ENCODE measurements at places on chromosomes 12 and 14.
A peak's percentile ranks its signal among the peaks of the same experiment; 100 is the strongest.

GRCh38 chr14:59337141-59337611, 128.0 kb downstream of the GPR135 start:
- DNase-seq: no peak

DNA sequence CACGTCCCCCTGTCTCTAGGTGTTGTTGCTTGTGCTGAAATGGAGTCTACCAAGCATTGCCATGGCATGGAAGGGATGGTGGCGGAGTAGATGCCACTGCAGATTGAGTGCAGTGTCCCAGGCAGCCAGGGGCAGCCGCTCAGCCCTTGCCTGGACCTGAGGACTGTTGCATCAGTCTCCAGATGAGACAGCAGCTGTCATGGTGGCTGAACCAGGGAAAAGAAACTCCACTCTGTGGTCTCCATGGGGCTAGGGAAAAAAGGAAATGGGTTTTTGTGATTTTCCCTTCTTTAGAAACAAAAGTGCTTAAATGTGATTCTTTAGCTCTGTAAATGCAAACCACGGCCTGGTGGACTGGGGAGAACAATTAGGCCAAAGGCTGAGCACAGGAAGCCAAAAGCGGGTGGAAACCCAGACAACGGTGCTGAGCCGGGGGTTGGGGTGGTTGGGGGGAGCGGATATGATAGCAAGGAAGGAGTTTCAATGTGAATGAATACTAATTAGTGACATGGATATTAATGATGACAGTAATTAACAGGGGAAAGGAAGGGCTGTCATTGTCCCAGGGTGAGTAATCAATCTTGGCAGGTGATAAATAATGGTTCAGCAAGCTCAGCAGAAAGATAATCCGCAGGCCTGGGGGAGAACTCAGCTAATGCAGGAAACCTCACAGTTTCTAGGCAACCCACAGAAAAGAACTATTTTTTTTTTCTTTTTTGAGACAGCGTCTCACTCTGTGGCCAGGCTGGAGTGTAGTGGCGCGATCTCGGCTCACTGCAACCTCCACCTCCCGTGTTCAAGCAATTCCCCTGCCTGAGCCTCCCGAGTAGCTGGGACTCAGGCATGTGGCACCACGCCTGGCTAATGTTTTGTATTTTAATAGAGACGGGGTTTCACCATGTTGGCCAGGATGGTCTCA, 442.6 kb downstream of the DPF3 start:
- no peak for DNase-seq

GRCh38 chr14:85402569-85403162, 127.3 kb upstream of the FLRT2 start:
- DNase-seq: no peak

DNA sequence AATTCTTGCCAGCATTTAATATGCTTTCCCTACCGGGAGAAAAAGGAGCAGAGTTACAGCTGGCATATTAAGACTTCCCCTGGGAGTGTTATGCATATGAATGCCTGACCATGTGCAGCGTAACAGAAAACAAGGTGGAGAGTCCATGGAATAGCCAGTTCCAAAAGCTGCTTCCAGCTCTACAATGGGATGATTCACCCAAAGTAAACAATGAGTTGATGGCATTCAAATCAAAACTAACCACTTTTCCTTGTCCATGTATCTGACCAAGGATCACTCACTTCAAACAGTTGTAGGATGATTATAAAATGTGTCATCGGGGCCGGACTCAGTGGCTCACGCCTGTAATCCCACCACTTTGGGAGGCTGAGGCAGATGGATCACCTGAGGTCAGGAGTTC, 48.1 kb upstream of the BICDL1 start:
- peak; percentile 87 for DNase-seq

DNA sequence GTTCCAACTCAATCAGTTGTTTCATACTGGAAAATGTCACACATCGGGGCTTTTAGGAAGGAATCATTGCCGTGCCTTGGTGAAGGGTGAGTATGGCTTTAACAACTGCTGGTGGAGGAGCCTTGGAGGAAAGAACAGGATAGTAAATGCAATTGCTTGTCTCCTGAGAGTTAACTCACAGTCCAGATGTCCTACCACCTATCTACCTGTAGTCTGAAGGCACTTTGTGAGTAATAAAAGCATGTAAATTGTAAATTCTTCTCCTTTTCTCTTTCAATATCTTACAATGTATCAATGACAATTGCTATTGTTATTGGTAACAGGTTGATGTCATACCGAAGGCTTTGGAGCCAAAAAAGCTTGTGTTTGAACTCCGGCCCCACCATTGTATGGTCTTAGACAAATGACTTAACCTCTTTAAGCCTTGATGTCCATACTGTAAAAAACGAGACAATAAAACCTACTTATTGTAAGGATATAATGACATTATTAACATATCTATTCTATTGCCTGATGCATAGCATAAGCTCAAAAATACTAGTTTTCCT, 397.4 kb downstream of the ADAMTS20 start:
- DNase-seq: no peak

DNA sequence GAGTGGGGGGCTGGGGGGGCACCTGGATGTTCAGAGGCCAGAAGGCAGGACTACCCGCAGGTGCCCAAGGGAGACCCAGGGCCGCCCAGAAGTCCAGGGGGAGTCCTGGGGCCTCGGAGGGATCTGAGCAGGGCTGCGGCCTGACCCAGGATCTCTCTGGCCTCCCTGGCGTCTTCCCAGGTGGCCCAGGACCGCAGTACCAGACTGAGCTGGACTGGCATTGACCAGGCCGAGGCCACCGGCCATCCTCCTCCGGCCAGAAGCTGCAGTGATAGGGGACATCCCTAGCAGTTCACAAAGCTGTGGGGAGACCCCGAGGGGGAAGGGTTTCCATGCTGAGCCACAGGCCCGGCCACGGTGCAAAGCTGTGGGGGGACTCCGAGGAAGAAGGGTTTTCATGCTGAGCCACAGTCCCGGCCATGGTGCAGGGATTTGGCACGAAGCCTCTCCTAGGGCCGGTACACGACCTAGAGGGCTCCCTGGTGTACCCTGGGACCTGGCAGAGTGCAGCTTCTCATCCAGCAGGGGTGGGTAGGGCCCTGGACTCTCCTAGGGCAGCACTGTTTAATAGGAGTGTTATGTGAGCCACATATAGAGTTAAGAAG, 24.4 kb downstream of the FBRSL1 start:
- no peak for DNase-seq

DNA sequence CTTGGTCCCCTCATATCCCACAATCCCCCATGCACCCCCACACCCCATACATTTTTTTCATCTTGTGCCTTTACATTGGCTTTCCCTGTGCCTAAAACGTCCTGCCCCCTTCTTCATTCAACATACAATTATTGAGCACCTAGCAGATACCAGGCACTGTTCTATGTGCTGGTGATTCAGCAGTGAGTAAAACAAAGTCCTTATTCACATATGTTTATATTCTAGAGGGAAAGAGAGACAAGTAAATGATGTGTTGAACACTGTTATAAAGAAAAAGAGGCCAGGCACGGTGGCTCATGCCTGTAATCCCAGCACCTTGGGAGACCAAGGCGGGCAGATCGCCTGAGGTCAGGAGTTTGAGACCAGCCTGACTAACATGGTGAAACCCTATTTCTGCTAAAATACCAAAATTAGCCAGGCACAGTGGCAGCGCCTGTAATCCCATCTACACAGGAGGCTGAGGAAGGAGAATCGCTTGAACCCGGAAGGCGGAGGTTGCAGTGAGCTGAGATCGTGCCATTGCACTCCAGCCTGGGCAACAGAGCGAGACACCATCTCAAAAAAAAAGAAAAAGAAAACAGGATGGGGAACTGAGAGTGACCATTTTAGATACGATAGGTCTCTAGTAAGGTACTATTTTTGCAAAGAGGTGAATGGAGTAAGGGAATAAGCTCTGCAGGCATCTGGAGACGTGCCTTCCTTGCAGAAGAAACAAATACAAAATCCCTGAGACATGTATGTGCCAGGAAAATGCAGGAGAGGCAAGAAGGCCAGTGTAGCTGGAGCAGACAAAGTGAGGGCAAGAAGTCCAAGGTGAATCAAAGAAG, 12.2 kb downstream of the SLC7A7 start:
- no peak for DNase-seq

DNA sequence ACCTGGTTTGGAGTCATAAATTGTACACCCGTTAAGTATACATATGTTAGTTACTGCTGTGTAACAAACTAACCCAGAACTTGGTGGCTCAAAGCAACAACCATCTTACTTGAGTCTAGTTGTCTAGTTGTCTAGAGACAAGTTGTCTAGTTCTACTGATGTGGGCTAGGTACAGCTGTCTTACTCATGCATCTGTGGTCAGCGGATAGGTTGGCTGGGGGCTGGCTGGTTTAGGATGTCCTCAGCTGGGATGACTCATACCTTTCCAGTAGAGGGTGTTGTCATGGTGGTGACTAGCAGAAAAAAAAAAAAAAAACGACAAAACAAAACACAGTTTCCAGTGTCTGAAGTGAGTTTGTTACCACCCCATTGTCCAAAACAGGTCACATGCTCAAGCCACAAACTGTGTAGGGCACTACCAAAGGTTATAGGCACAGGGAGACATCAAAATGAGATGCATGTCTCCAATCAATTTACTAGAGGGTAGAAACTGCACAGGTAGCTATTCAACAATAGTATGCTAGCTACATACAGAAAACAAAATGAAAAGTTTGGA, 680.3 kb downstream of the MED13L start:
- peak; percentile 33 for DNase-seq

GRCh38 chr12:31020385-31021166, 53.1 kb upstream of the DDX11 start:
- no peak for DNase-seq

GRCh38 chr12:23472329-23472971, 477.0 kb downstream of the SOX5 start:
- no peak for DNase-seq

DNA sequence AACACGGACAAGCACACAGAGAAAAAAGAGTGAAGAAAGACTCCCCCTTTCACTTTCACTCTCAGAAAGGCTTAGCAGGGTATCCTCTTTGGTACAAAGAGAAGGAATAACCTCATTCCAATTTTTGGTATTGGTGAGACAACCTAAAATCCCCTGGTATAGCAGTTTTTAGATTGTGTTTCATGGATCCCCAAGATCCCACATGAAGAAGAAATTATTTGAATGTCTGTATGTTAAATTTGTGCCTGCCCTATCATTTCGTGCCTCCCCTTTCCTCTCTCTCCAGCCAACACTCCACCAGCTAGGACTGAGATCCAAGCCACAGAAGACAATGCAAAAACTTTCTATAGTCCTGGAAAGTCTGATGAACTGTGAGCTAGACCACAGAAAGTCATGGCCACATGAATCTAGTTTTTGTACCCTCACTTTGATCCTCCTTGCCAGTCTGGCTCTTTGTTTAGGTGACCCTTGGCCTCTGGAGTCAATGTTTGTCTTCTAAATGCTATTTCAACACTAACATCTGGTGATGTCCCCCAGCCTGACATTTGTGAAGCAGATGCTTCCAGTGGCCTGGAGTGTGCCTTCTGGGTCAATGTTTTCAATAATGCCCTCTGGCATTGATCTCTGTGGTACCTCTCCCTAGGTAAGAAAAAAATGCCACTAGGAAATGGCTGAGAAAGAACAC, 181.9 kb upstream of the BMP4 start:
- no peak for DNase-seq

DNA sequence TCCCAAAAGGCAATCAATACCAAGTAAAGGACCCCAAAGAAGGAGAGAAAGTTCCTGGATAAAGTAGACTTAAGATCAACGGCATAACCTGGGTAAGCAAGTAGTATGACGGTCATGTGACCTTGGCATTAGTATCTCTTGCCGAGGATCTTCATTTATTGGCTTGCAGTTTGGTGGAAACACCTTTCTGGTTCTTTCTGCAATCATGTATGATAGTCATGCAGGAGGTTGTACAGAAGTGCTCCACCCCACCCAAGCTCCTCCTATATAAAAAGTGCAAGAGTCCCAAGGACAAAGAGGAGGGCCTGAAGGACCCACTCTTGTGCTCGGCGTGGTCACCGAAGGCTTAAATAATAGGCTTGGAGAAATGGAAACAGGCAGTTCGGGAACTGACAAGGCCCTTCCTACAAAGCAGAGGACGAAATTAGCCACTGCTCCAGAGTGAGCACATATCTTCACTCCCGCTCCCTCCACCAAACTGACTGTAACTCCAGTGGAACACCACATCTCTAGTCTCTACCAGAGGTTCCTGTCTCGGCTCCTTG, 750 bp downstream of the CS start:
- no peak for DNase-seq

GRCh38 chr14:58215191-58215914, 15.4 kb downstream of the ACTR10 start:
- no peak for DNase-seq

DNA sequence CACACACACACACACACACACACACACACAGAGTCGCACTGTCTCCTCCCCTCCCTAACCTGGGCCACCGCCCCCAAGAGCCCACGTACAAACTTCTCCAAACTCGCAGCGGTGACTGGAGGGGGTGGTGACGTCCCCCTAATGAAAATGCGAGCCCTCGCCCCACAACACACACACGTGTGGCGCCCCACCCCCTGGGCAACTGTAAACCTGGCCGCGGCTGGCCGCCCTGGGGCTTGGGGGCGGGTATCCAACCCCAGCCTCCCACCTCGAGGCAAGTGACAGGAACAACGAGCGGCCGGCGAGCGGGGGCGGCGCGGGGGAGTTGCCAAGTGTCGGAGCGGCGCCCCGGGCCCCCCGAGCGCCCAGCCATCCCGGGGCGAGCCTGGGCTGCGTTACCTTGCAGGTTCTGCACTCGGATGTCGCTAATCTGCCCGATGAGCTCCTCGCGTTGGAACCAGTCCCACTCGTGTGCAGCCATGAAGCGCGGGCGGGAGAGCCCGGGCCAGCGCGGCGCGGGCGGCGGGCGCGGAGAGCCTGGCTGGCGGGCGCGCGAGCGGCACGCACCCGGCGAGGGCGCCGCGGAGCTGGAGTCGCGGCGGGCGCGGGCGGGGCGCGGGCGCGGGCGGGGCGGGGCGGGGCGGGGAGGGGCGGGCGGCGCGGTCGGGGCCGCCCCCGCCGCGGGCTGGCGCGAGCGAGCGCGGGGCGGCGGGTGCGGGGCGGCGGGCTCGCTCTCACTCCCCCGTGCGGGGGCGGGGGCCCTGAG, at the start of gene CLMN:
Gene CLMN (minus strand): TSS at position 597 of the 766 bp plus-strand sequence. CDS start 116 bp downstream, at position 481.
- no peak for DNase-seq

DNA sequence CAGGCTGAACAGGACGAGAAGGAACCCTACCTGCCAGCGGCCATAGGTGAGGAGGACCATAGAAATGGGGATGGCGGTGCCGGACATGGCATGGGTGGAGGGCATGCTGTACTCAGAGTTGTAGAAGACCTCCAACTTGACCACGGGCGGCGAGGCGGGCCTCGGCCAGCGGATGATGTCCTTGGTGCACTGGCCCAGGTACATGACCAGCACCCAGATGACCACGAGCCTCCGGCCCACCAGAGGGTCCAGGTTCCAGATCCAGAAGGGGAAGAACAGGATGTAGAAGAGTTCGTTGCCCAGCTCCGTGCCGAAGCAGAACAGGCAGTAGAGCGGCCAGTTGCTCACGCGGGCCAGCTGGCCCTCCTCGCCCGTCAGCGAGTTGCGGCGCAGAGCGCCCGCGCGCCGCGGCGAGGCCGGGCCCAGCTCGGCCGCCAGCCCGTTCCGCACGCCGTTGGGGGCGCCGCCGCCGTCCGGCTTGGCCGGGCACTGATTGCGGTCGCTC, 582 bp downstream of the SGPP1 start:
- no peak for DNase-seq

GRCh38 chr12:51973560-51973959, 22.1 kb downstream of the ACVR1B start:
- DNase-seq: no peak

Measured in HS-5 (cell line).